ENCODE measurements at places on chromosomes 1 and 21.

DNA sequence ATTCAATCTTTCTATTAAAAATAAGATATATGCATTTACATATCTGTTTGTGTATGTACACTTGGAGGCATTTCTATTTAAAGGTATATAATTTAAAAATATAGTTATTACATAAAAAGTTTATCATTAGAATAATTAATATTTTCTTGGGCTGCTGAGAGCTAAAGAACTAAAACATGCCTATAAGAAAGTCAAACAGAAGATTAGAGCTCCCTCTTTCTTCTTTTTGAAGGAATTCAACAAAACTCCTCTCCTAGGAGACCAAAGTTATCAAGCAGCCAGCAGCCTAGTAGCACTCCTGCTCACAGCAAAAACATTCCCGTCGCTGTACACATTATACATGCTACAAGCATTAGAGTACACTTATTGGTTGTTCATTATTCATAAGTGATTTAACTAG, 216.4 kb downstream of the VAV3 start:
- no peak for DNase-seq

DNA sequence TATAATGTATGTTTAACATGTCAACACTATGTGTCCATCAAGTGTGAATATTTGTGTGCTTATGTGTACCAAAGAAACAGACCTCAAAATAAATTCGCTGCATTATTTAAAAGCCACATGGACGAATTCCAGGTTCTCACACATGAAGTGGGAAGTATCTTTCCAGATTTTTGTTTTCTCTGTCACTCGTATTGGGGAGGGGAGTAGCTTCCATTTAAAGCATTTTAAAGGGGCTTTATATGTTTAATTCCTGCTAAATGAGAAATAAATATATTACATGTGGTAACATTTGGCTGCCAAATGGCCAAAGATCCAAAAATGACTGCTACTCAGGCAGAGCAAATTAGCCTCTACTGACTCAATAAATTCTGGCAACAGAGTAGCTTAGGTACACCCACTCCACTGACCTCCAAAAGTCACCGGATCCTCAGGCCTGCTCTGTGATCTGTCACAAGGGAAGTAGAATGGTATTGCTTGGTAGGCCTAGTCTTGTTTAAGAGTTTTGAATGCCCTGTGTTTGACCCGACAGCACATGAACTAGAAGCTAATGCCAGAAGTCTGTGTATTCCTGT, 178.1 kb downstream of the ZP4 start:
- DNase-seq, result no peak

- no peak for DNase-seq
Observed at GRCh38 chr1:228365271-228366061, 41.2 kb downstream of the TRIM11 start.

DNA sequence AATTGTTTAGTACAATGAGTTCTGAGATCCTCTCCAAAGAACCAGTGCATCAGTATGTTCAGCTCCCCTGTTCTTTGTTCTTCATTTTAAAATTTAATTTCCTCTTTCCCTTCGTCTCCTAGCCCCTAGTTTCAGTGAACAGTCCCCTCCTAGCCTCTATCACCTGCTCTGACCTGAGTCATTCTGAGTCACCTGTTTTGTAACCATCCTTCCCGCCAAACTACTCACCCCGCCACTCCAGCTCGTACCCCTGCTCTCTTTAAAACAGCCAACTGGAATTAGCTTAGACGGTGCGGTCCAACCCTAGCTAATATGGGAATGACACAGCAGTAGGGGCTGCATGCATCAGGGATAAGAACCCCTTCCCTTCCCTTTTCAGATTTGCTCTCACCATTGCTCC, 16.8 kb upstream of the ERVH48-1 start:
- DNase-seq, result no peak

DNA sequence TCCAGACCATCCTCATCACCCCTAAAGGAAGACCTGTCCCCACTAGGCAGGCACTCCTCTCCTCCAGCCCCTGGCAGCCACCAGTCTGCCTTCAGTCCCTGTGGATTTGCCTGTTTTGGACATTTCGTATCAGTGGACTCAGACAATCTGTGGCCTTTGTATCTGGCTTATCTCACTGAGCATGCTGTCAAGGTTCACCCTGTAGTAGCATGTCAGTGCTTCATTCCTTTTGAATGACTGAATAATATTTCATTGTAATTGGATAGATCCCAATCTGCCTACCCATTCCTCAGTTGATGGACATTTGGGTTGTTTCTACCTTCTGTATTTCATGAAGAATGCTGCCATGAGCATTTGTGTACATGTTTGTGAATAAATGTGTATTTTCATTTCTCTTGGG, 32.9 kb upstream of the RNF187 start:
- no peak for DNase-seq

DNA sequence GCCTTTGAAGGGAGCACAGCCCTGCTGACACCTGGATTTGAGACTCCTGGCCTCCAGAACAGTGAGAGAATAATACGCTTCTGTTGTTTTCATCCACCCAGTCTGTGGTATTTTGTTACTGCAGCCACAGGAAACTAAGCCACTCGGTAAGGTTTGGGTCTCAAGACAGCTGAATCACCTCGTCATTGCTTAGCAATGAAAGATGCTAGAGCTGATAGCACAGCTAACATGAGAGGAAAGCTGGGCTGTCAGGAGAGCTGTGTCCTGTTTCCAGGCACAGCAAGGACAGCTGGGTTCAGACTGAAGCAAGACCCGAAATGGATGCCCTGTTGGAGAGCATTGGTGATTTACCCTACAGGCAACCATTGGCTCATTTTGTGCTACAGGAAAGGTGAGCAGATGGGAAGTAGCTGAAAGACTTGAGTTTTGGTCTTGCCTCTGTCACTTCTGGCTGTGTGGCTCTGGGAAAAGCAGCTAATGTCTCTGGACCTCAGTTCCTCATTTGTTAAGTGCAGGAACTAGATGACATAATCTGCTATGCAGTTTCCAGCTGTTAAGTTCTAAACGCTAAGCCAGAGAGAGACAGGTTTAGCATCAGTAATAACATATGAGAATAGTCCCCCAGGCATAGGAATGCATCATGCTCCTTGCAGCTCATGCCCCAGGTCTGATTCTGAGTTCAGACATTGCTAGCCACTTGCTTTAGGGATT, 58.0 kb downstream of the CLIC6 start:
- no peak for DNase-seq

GRCh38 chr1:51728611-51729155, 111.8 kb downstream of the OSBPL9 start:
- no peak for DNase-seq

DNA sequence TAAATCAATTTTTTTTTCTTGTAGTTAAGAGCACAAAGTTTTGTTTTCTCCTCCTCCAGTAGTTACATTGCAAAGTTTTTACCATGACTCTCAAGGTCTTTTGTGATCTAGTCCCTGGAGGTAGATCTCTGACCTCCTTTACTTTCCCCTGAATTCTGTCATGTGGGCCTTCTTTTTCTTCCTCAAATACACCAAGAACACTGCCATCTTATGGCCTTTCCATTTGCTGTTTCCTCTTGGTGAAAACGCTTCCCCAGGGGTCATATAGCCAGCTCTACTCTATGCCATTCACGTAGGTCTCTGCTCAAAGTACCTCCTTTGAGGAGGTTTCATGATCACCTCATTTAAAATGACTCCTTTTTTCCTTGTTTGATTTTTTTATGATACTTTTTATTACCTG, 2.7 kb downstream of the DDX20 start:
- no peak for DNase-seq

GRCh38 chr1:78672428-78672827, 22.8 kb downstream of the IFI44 start:
- DNase-seq, result no peak

- DNase-seq, result no peak
Observed at GRCh38 chr1:180633057-180634056, 1.5 kb downstream of the XPR1 start.

GRCh38 chr1:214568328-214568727, 16.9 kb upstream of the PTPN14 start:
- DNase-seq, result no peak

GRCh38 chr1:111709986-111710385, 29.2 kb downstream of the INKA2 start:
- no peak for DNase-seq

DNA sequence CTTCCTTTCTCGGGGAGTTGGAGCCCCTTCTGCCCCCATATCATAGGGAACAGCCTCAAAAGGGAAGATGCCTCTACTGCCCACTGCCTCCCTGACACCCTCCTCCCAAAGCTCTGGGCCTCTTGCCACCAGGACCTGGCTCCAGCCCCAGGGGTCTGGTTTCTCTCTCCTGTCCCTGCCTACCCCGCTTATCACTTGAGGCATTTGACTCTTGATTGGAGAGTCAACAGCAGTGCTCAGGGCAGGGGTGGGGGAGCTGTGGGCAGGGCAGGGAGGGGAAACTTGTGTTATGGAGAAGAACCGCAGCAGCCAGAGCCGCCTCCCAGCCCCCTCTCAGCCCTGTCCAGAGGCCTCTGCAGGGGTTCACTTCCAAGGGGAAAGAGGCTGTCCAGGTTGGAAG, 573 bp downstream of the TRIM63 start:
- no peak for DNase-seq
